ENCODE measurements at places on chromosomes 5 and 9.

GRCh38 chr9:95756986-95757385 is 118.5 kb upstream of the ERCC6L2 start:
- peak; percentile 92 for DNase-seq

- no peak for DNase-seq
Measured at GRCh38 chr9:22975951-22976350, 529.3 kb downstream of the DMRTA1 start.

DNA sequence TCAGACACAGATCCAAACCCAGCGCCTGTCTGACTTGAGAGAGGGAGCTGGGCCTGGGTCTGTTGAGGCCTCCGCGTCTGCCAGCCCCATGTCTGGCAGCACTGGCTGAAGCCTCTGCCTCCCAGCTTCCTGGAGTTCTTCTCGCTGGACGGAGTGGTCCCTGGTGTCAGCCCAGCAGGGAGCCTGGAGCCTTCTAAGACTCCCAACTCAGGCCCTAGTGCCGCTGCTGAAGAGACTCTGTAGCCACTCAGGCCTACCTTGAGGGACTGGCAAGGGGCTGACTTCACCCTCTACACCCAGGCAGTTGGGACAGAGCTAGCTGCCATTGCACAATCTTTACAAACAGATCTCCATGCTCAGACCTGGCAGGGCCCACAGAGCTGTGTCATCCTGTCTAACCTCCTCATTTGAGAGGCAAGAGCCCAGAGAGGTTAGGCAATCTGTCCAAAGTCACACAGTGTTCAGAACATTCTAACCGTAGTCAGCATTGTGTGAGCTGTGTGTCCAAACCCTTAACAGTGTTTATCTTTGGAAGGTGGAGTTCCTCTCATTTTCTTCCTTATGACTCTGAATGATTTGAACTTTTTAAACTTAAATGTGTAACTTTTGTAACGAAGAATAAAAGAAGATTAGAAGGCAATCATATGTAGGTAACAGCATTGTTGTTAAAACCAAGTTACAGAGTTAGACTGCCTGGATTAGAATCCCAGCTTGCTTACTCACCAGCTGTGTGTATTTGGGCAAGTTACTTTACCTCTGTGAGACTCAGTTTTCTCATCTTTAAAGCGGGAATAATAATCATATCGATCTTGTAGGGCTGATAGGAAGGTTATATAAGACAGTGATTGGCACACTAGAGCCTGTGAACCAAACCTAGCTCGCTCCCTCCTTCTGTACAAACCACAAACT is 4.6 kb upstream of the DUSP1 start:
- peak; percentile 100 for DNase-seq

DNA sequence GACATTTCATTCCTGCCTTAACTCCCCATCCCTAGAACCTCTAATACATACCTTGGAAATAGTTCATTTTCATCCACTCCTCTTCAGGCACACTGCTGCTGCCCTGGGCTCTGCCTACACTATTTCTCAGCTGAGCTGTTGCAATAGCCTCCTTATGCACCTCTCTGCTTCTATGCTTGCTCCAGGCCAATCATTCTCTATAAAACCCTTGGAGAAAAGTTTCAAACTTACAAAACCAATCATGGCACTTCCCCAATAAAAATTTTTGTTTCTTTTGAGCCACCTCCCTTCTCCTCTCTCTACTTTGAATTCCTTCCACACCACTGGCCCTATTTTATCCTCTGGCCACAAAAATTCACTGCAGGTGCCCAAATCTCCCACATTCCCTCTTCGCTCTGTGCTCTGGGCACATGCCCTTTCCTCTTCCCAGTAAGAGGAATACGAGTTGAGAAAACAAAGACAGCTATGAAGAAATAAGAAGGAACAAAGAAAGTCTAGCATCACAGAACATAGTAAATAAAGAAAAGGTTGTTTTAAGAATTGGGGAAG is 301.4 kb downstream of the ELAVL2 start:
- no peak for DNase-seq

DNA sequence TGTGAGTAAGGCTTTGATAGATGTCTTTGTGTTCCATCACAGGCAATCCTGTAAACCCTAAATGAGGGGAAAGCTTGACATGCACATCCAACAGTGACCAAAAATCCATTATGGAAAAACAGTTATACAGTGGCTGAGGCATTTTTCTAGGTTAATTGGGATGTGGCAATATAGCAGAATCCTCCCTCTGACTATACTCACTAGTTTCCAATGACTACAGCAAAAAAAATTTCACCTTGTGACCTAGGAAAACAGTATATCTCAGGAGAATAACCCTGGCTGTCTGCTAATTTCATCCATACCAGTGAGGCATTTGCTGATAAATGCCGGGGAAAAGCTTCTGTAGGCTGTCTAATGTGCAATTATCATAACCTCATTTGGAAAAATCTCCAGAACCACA is 49.9 kb upstream of the SNCAIP start:
- peak; percentile 47 for DNase-seq

DNA sequence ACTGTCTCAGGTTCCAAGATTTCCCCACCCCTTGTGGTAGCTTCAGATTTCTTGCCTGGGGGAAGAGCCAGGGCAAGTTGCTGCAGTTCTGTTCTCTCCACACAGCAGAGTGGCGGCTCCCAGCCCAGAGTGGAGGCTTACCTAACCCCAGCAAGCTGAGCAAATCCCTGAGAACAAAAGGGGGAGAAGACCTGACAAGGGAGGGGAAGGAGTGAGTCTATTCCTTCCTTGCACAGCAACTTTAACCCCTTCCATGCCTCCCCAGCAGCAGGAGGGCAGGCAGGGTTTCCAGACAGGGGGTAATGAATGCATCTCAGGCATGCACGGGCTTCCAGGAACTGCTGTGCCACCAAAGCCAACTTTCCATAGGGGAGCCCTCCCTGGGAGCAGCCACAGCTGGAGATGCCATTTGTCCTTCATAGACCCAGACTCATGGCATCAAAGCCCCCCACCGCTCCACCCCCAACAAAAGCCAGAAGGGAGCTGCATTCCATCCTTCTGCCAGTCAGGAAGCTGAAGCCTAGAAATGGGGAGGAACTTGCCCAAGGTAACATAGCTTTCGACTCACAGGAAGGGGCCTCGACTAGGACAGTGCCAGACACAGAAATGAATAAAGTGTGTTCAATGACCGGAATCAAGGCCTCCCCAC is 28.8 kb upstream of the FAT2 start:
- DNase-seq, result peak; percentile 99

DNA sequence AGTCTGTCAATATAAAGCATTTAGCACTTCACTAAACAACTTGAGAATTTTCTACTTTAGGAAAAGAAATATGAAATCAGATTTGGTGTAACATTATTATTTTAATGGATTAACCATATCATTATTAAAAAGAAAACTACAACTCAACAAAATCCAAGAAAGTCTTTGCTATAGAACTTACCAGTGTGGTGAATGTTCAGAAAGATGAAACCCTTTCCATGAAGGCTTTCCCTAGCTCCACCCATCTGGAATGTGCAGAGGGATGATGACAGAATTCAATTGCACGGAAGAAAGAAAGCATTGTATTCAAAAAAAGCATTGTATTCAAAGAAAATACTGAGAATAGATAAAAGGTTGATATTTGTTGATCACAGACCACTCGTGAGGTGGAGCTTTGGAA is 328.6 kb upstream of the NUDT12 start:
- DNase-seq, result no peak

- DNase-seq, result peak; percentile 94
Measured at GRCh38 chr5:119302916-119303897, 52.6 kb upstream of the TNFAIP8 start.

GRCh38 chr5:172243302-172243701 is 40.3 kb downstream of the UBTD2 start:
- DNase-seq, result no peak

- DNase-seq, result no peak
Measured at GRCh38 chr5:138660051-138660572, 84.9 kb upstream of the HSPA9 start.

DNA sequence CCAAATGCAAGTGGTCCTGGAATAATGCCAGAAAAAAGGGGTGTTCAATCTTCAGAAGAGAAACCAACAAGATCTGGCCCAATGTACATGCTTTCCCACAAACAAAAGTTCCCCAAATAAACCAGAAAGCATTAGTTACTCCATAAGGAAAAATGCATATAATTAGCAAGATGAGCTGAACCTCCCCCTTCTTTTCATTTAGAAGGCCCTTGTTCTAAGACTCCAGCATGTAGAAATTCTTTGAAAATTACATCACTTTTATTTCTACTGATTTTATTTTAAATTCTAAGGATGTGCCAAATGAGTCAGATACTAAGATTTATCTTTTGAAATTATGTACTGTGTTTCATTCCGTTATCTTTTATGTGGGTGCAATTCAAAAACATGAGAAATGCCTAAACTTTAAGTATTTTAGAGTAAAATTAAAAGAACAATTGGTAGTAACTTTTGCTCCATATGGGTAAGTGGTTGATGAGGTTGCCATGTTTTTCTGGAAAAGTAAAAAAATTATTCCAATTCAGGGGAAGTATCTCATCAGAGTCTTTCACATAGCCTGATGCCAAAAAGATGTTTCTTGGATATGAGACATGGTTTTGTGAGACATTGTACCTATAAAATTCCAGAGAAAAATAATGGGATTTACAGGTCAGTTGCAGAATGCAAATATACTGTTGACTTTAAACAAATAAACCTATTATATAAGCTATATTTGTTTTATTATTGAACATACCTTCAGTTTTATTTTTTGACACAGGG is 106.5 kb upstream of the CCDC112 start:
- DNase-seq, result peak; percentile 30

GRCh38 chr9:124020520-124021384 is 9.2 kb downstream of the LHX2 start:
- no peak for DNase-seq

GRCh38 chr5:36507332-36507952 is 99.0 kb upstream of the SLC1A3 start:
- DNase-seq, result peak; percentile 87

DNA sequence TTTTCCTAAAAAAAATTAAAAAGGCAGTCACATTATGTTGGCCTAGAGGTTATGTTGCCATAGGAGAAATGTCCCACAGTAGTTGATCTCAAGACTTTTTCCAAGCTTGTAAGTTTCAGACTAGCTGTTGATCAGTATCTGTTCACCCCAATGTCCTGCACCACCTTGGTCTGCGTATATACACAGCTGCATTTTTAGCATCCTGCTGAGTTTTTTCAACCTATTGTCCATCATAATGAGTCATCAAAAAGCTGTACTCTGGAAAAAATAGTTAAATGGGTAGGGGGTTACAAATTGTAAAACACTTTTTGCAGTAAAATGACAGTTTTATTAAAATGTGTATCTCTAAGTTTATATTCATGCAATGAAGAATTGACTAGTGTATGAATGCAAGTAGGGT is 53.2 kb upstream of the TMEM171 start:
- DNase-seq, result no peak

GRCh38 chr5:165858118-165858517 is 2352.7 kb downstream of the MAT2B start:
- no peak for DNase-seq

DNA sequence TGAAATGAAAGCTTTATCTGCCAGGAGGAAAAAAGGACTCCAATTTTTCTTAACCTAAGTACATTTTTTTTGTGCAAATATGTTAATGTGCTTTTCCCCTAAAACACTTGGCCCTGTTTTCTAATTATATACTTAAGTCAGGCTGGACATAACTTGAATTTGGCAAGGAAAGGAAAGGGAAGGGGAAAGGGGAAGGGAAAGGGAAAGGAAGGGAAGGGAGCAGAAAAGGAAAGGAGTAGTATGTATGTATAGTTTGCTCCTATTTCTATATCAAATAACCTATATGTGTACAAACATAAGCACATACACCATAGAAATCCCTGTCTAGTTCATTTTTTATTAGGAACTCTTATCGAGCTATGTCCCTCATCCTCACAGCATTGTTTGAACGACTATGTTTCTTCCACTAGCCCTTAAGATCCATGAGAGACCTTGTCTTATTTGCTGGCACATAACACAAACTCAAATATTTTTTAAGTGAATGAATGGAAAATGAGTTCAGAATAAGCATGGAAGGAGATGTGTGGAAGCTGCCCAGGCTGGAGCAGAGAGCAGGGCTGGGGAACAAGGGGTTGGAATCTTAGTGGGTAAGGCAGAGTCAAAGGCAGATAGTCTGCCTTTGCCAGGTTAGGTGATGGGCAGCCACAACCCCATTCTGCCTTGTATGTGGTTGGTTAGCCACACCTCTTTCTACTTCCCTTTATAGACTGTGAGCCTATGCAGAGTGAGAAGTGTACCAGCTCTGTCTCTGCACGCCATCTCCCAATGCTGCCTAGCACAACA is 70.0 kb downstream of the KLHL3 start:
- DNase-seq, result no peak

Data from MCF 10A (cell line).